ENCODE measurements at places on chromosomes 7 and 10.

DNA sequence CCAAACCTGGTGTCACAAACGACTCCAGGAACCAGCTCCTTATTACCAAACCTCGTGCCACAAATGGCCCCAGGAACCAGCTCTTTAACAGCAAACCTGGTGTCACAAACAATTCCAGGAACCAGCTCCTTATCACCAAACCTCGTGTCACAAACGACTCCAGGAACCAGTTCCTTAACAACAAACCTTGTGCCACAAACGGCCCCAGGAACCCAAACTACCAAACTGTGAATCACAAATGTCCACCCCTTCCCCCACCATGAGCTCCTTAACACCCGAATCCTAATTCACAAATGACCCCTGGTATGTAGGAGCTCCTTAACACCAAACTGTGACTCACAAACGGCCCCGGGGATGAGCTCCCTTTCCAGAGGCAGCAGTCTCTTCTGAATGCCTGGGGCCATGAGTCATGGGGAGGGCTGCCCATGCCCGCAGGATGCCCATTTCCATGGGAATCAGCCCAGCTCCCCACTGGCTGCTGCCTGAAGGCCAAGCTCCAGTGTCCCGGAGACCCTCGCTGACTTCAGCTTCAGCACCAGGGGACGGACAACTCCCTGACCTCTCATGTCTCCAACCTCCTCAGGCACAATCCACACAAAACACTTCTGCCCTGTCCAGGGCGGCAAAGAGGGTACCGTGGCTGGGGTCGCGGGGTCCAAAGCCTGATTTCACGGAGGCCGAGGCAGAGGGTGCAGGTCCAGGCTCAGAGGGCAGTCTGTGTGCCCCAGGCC, 213.1 kb downstream of the ELFN1 start:
- DNase-seq, result no peak

- DNase-seq, result no peak
Measured at GRCh38 chr10:52143338-52143737, 170.7 kb upstream of the DKK1 start.

DNA sequence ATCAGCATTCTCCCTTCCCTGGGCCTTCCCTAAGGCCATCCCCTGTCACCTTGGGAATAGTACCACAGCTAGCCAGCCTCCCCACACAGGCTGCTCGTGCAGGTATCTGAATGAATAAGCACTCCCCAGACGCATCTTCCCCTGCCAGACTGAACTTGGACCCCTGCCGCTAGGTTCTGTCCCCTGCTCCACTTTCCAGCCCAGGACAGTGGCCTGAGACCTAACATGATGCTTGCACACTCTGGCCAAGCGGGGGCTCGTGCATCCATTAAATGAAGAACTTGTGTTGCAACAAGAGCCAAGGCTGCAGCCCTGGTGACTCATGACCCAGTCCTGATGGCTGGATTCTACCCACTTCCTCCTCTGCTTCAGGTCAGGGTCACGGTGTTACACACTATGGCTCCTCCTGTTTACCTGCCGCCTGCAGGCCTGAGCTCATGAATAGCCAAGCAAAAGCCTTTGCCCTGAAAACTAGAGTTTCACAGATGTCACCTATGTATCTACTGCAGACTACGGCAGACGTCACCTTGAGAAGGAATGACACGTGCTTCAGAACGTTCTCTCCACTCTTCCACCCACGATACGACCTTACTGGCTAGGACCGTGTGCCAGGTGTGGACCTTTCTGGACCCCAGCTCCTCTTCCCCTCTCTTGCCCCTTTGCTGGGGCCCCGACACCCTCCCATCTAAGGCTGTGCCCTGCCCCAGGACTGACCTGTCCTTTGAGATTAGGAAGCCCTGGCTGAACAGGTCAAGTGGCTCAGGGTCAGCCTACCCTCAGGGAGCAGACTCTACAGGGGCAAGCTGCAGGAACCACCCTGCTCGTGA, 6.5 kb downstream of the ASB13 start:
- DNase-seq, result no peak

GRCh38 chr7:82211333-82211732, 232.2 kb downstream of the CACNA2D1 start:
- DNase-seq, result no peak

DNA sequence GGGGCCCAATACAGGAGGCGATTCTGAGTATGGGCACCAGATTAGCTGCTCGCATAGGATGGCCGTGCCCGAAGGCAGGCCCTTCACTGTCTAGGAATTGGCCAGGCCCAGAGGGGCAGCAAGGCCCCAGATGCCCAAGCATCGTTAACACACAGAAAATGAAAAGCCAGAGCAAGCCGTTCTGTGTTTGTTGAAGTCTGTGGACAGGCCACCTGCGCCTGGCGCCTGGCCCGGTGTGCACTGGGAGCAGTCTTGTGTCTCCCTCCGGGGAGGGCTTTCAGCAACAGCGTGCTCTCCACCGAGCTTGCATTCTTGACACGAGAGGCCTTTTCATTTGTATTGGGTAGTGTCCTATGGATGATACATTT, 34.5 kb upstream of the TTYH3 start:
- DNase-seq, result no peak

DNA sequence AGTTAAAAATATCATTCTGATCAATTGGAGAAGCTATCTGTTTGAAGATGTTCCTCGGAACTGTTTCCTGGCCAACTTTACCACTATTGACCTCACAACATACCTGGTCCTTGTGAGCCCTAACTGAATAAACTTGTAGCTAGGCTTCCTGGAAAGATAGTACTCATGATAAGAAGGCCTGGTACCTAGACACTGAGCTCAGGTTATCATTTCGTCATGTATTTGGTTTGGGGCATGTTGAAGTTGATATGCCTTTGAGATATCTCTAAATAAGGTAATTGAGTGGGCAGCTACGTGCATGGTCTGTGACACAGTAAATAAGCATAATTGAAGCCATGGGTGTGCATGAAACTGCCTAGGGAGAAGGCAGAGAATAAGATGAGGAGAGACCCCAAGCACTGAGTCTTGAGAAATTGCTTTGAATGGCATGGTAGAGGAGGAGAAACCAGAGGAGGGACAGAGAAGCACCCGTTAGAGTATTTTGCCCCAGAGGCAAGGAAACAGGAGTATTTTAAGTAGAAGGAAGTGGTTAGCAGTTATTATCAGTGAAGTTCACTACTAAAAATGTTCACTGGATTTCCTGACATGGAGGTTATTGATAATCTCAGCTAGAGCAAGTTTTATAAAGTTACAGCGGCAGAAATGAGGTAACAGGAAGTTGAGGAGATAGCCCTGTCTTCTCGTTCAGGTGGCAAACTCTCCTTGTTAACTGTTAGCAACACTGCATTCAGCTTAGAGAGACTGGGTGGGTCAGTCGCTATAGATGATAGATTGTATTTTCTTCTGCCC, 55.6 kb downstream of the CC2D2B start:
- no peak for DNase-seq

GRCh38 chr7:17802056-17802455, 138.2 kb downstream of the SNX13 start:
- DNase-seq, result no peak

DNA sequence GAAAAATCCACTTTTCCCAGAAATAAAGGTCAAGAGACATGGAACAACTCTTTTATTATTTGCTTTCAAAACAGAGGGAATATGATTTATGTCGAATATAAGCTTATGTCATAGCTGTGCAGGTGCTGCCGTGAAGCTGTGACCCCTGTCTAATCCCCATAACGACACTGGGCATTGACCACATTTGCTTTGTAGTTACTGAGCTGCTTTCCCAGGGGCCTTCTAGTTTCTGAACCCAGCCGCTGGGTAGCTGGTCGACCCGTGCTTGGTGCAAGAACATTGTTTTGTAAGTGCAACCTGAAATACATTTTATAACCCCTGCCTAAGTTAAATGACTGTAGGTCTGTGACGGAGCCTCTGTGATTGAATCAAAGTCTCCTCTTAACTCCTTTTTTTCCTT, 144.9 kb upstream of the HDAC9 start:
- no peak for DNase-seq

- no peak for DNase-seq
Measured at GRCh38 chr10:29751684-29752083, 116.9 kb upstream of the SVIL start.

DNA sequence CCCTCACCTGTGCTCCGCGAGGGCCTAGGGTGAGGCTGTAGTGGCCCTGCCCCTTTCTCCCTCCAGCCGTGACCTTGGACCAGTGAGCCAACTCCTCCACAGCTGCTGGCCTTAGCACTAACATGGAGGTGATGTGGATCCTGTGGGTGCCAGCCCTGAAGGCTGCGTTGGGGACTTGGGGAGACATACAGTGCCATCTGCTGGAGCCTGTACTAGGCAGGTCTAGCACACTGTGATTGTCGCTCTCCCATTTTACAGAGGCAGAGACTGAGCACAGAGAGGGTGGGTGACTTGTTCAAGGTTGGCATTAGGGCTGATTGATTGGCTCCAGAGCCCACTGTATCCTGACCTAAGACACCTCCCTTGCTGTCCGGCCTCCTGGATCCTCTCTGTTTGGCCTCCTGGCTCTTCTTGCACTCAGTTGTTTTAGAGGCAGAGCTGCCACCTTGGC, 37.6 kb downstream of the PRF1 start:
- no peak for DNase-seq
